ENCODE measurements at places on chromosomes 2 and 18.

GRCh38 chr2:108447947-108448677 is 894 bp upstream of the GCC2 start:
- DNase-seq = no peak

GRCh38 chr18:10101729-10102128 is 187.9 kb downstream of the VAPA start:
- DNase-seq = no peak

GRCh38 chr18:62812242-62812641 is 96.9 kb downstream of the PHLPP1 start:
- DNase-seq = no peak

- no peak for DNase-seq
These were observed 69.6 kb downstream of the MYO1B start for GRCh38 chr2:191314697-191315364.

DNA sequence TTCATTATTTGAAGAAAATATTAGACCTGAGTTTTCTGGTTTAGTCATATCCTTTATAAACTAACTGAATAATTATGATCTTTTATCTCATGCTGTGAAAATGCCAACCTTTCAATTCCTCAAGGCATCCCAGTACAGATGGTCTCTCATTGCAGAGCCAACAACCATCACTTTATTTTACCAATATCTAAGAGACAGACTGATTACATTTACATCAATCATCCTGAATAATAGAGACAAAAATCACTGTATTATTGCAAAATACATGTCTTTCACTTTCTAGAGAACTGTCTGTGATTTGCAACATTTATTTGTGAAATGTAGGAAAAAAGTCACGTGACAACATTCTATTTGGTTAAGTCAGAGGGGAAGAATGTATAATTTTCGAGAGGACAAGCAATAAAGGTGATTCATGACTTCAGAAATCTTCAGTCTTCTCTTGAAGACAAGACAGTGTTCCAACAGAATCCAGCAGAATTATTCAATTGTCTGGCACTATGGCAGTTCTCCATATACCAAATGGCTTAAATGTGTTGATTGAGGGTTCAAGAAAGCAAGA is 503.6 kb upstream of the SYT4 start:
- no peak for DNase-seq

- no peak for DNase-seq
These were observed 86.9 kb downstream of the CLHC1 start for GRCh38 chr2:55144922-55145820.

- no peak for DNase-seq
These were observed 255.1 kb downstream of the MYT1L start for GRCh38 chr2:2075875-2076529.

DNA sequence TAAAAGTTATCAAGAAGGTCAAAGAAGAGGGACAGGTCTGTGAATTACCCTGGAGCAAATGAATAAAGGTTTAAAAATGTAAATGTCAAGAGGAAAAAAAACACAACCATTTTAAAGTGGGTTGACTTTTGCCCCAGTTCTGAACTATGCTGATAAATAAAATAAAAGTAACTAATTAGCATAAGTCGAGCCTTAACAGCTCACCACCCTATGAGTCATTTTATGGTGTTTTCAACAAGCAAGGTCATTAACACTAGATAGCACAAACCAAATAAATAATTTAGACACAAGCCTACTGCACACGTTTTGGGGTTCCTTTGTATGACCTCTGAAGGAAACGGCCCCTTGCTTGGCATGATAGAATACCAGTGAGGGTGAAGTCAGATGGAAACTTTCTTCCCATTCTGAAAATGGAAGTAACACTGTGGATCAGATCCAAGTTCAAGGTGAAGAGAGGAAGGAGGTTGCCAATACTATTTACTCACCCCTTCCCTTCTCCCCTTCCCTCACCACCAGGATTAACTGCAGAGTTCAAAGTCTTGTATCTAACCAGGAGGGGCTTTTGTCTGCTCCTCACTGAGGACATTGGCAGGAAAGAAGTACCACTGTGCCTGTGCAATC is 380.0 kb upstream of the ACVR2A start:
- DNase-seq = no peak

DNA sequence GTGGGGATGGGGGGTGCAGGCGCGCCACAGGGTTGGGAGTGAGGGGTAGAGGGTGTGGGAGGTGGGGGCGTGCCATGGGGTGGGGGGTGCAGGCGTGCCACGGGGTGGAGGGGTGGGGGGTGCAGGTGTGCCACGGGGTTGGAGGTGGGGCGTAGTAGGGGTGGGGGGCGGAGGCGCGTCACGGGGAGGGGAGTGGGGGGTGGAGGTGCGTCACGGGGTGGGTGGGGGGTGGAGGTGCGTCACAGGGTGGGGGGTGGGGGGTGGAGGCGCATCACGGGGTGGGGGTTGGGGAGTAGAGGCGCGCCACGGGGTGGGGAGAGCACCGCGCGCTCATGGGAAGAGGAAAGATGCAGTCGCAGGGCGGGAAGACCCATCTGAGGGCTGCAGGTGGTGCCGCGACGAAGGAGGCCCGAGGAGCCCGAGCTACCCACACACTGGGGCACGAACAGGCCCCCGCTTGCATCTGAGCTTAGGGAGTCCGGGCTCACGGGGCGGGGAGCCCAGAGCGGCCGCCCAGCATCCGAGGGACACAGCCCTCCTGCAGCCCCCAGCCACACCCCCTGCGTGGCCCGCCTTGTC is 37.5 kb downstream of the SNED1 start:
- DNase-seq = peak; percentile 32
